ENCODE measurements at places on chromosomes 1 and 21.

GRCh38 chr1:30824736-30825429 lies 67.3 kb upstream of the LAPTM5 start:
- DNase-seq = no peak

DNA sequence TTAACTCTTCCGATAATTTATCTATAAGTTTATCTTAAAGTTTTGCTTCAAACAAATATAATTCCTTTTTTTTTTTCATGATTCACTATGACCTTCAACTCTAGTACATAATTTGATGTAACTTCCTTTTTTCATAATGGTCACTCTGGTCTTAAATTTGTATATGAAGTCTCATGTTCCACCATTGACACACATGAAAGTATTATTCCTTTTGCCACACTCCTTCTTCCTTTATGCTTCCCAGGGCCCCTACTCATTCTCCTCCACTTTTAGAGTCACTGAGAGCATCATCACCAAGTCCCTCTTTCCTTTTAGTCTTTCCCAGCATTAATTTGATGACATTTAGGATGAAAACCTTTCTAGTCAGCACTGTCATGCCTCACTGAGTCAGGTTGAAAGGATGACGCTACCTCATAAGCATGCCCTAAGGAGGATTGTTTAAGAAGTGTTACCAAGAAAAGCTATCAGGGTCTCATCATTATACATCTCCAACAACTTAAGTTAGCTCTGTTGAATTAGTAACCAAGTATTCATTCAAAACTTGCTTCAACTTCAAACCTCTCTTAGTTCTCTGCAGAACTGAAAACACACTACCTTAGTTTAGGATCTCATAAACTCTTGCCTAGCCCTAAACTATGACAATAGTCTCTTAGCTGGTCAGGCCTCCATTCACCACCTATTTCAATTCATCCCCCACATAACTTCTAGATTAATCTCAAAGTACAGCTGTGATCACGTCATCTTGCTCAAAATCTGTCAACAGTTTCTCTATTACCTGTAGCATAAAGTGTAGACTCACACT lies 14.5 kb downstream of the AUNIP start:
- DNase-seq = no peak

- no peak for DNase-seq
These were observed 24.5 kb upstream of the KIRREL1 start for GRCh38 chr1:157968946-157969345.

DNA sequence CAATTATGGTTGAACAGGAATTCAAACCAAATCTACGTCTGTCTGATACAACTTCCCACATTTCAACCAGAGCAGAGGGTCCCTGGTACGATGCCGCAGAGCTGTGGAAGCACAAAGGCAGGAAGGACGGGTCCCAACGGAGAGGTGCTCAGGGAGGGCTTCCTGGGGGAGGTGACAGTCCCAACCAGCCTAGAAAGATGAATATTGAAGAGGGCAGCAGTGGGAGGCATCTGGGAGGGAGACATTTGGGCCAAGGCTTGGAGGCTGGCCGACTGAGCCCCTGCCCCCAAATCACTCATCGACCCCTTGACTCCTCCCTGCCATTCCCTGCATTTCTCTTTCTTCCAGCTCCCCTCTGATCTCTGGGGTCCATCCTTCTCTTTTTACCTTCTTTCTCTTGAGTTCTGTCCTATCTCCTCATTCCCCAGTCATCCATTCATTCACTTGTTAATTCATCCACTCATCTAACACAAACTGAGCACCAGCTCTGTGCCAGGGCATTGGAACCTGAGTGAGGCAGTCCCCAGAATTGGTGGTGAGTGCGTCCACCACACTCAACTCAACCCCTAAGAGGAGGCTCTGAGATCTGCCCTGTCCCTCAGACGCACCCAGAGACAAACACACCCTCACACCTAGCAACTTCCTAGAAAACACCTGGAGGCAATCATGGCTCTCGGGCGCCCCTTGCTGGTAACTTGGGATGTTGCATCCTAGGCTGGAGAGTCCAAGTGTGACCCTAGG lies 13.2 kb upstream of the CELA3B start:
- DNase-seq = no peak

DNA sequence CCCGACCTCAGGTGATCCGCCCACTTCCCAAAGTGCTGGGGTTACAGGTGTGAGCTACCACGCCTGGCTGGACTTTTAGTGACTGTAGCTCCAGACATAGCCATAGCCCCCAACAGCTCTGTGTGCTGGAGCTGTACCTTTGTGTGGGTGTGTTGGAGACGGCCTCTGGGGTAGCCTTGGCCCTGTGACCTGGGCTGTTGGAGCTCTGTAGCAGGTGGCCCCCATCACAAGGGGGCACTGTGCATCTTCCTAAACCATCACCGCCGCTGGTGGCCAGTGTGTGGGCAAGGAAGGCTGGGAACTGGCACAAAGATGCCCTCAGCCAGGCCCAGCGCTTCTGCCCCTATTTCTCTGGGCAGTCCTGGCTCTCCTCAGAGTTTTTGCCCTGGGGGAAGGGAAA lies 38.4 kb upstream of the FOXO6 start:
- DNase-seq = peak; percentile 49

- peak; percentile 62 for DNase-seq
These were observed 238.0 kb upstream of the TMEM51 start for GRCh38 chr1:14915356-14916054.

- DNase-seq = no peak
These were observed 1095.0 kb upstream of the B3GALT2 start for GRCh38 chr1:194281376-194281775.

- DNase-seq = no peak
These were observed 42.5 kb upstream of the CLIC4 start for GRCh38 chr1:24702511-24703293.

DNA sequence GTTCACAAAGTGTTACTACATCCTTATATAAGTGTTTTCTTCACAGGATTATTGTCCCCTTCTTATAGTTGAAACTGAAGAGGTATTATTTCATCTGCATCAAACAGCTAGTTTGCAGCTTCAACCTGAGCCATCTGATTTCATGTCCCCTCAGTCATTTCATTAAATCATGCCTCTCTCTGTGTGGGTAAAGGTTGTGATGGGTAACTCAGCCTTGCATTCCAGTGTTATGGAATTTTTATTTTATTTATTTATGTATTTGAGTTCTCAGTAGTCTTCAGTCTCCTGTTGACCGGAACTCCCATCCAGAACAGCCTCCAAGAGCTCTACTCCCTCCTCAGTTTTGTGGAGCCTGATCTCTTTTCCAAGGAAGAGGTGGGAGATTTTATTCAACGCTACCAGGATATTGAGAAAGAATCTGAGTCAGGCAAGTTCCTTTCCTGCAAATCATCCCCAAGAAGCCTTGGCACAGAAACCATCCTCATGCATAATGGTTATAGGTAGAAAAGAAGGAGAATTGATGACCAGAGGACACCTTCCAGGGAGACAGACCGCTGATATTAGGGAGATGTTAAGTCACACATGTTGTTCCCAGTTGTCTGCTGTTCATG lies 21.8 kb downstream of the CHD1L start:
- no peak for DNase-seq

- no peak for DNase-seq
These were observed 31.2 kb downstream of the BACE2 start for GRCh38 chr21:41199123-41199522.

- no peak for DNase-seq
These were observed 11.2 kb upstream of the LEPR start for GRCh38 chr1:65409314-65409713.

- peak; percentile 48 for DNase-seq
These were observed 22.9 kb downstream of the TSHB start for GRCh38 chr1:115052454-115053083.

- no peak for DNase-seq
These were observed 52.9 kb downstream of the DEGS1 start for GRCh38 chr1:224235813-224236493.

GRCh38 chr1:61432616-61433388 lies 292.1 kb downstream of the TM2D1 start:
- DNase-seq = no peak

GRCh38 chr1:180182643-180183311 lies 28.1 kb downstream of the QSOX1 start:
- DNase-seq = no peak

Data from erythroblast (primary cell).